ENCODE measurements at places on chromosomes 7 and 10.
A peak's percentile ranks its signal among the peaks of the same experiment; 100 is the strongest.

GRCh38 chr7:112649560-112649959, 140.6 kb downstream of the TMEM168 start:
- no peak for DNase-seq

GRCh38 chr7:28980451-28981160, 22.5 kb upstream of the TRIL start:
- DNase-seq: no peak

GRCh38 chr7:35717516-35717915, 22.6 kb upstream of the HERPUD2 start:
- DNase-seq: no peak

GRCh38 chr10:12835709-12836108, 165.8 kb downstream of the CCDC3 start:
- DNase-seq: no peak

DNA sequence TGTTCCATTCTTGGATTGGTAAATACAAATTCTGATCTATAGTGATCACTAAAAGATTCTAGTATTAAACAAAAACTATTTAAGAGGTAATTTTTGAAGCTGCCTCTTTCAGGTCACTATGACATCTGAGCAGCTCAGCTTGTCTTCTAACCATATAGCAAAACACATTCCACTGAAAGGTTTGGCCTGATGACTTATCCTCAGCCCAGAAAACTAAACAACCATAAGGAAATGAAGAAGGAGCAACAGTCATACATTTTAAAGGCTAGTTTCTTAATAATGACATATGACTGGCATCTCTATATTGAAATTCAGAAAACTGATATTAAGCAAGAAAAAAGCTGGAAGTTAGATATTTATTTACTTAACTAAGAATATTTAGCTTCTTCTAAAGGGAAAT, 24.6 kb downstream of the NT5C2 start:
- no peak for DNase-seq

DNA sequence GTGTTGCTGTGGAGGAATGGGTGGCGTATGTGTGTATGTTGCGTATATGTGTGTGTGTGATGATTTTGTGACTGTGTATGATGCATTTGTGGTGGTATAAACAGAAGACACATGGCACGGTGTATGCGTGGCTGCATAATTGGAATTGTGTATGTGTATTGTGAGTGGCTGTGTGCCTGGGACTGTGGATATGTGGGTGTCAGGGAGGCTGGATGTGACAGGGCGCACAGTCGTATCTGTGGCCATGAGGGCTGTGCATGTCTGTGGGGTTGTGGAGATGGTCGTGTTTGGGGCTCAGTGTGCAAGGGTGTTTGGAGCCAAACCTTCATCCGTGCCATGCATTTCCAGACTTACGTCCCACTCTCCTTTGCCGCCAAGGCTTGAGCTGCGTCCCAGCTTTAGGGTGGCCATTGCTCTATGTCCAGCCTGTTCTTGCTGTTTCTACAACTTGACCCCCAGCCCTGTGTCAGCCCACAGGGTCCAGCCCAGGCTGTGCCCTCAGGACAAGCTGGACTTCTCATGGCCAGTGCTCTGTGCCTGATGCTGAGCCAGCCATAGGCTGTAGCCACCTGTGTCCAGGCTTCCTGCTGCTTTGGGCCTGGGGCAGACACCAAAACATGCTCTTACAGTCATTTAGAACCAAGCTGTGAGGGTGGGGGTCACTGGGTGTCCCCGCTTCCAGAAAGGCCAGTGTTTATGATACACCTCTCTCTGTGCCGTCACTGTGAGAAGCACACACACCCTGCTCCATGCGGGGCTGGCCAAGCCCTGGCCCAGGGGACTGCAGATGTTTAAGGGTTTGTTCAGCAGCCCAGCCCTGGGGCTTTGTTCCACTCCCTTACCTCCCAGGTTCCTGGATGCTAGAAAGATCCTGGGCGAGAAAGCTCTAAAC, 127.6 kb downstream of the NEURL1 start:
- DNase-seq: no peak

- DNase-seq: no peak
Measured at GRCh38 chr7:92631850-92632487, 41.8 kb upstream of the FAM133B start.

DNA sequence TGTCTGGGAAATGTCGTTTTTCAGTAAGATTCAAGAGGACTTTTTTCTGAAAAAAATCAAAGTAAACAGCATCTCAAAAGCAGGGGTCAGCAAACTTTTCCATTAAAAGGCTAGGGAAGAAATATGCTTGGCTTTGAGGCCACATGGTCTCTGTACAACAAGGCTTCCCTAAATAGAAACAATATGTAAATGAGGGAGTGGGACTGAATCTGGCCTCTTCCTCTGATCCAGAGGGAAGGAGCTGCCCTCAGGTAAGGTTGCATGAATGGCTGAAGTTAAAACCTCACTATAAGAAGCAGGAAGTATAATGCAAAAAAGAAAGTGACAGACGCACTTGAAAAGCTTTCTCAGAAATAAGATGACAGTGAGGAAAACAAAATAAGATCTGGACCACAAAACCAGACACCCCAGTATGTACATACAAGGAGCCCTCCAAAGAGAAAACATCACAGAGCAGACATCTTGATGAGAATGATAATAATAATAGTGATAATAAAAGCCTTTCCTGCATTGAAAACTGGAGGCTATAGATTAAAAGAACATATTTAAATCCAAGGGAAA, 115.2 kb downstream of the PLXNA4 start:
- DNase-seq: no peak

- DNase-seq: no peak
Measured at GRCh38 chr7:85185424-85186082, 1.3 kb downstream of the SEMA3D start.

DNA sequence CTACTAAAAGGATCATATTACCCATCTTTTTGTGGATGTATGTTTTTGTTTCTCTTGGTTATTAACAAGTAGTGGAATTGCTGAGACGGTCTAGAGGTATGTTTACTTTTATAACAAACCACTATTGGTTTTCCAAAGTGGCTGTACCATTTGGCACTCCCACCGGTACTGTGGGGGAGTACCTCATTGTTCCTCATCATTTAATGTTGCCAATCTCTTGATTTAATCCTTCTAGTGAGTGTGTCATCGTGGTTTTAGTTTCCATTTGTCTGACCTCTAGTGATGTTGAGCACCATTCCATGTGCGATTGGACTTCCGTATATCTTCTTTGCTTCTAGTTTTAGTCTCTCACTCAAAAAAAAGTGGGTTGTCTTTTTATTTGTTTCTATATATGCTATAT, 50.4 kb downstream of the RBM33 start:
- no peak for DNase-seq

GRCh38 chr10:36173364-36173763, 531.3 kb upstream of the FZD8 start:
- DNase-seq: no peak

- no peak for DNase-seq
Measured at GRCh38 chr7:31457551-31457950, 56.3 kb upstream of the ITPRID1 start.

- no peak for DNase-seq
Measured at GRCh38 chr7:112383671-112384417, 66.4 kb upstream of the IFRD1 start.

- DNase-seq: no peak
Measured at GRCh38 chr7:65422670-65423069, 49.0 kb downstream of the ZNF92 start.

DNA sequence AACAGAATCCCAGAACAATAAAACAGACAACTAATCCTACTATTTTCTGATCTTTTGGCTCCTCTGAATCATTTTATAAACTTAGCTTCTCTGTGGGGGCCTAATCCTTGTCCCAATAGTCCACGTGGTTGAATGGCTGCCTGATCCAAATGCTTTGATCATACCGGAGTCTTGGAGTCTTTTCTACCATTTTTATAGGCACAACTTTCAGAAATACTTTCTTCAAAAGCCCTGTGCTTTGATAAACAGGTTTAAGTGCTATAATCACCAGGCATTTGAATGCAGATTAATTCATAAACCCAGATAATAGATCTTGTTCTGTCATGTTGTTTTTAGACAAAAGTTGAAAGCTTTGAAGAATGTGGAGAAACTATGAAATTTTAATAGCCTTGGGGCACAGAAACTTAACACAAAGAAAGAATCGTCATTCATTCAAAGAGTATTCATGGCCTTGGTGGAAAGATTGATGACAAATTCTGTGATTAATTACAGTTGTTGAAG, 163.7 kb downstream of the AHR start:
- DNase-seq: no peak

DNA sequence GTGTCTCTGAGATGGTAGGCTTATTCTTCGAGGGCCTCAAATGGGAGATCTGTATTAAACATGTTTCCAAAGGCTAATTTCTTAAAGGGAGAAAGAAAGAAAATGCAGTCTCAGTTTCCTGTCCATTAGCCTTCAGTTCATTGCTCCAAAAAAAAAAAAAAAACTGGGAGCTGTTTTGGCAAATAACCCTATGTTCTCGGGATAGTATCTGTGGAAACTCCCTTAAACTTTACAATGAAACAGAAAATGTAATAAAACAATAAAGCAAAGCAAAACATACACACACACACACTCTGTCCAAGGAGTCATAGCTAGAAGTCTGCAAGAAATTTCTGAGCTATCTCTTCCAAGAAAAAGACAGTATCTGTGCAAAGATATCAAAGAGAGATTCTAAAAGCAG, 172.5 kb upstream of the CELF2 start:
- DNase-seq: no peak

DNA sequence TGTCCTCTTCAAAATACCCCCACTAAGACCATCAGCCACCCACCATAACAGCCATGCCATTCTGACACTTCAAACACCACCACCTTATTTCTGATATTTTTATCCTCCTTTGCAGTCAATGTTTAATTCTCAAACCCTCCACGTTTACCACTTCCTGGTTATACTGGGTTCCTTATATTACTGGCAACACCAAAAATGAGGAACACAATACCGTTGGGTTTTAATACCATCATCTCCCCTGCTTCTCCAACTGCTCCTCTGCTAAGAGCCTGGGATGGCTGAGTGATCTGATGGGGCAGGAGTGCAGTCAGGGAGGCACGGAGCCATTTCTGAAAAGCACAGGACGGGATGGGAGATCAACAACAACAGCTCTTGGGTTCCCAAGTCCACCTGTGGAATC, 140.5 kb downstream of the CHCHD3 start:
- DNase-seq: no peak

DNA sequence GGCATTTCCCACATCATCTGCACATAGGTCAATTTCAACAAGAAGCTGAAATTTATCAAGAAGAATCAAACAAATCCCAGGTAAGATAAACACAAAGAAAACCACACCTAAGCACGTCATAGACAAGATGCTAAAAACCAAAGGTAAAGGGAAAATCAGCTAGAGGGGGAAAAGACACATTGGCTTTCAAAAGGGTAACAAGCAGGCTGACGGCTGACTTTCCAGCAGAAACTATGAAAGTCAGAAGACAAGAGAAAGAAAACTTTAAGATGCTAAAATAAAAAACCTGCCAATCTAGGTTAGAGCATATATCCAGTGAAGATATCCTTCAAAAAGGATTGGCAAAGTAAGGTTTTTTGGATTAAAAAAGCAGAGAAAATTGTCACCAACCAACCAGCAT, 59.9 kb upstream of the RHEB start:
- DNase-seq: no peak

GRCh38 chr7:71015252-71015900, 116.6 kb upstream of the GALNT17 start:
- no peak for DNase-seq

GRCh38 chr7:17340655-17341054, 42.2 kb downstream of the AHR start:
- DNase-seq: no peak

GRCh38 chr7:151756866-151757265, 120.0 kb downstream of the PRKAG2 start:
- no peak for DNase-seq

- DNase-seq: no peak
Measured at GRCh38 chr10:89625041-89625765, 19.8 kb downstream of the PANK1 start.

DNA sequence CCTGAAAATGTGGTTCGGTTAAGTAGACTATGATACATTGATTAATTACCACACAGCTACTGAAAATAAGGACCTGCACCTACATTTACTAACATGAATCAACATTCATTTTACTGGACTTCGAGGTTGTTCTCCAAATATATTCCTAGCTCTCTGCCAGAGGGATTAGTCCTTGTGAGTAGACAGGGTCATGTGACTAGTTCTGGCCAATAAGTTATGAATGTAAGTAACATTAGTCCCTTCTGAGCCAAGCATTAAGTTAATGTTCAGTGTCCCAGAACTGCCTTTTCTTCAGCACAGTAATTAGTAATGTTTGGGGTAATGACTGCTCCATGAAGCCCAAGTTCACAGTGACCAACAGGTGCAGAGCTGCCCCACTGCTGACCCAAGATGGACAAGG, 9.2 kb downstream of the ITIH5 start:
- DNase-seq: no peak

- DNase-seq: no peak
Measured at GRCh38 chr10:131177431-131178327, 133.8 kb downstream of the TCERG1L start.

- DNase-seq: no peak
Measured at GRCh38 chr7:76066716-76067503, 19.0 kb downstream of the MDH2 start.

DNA sequence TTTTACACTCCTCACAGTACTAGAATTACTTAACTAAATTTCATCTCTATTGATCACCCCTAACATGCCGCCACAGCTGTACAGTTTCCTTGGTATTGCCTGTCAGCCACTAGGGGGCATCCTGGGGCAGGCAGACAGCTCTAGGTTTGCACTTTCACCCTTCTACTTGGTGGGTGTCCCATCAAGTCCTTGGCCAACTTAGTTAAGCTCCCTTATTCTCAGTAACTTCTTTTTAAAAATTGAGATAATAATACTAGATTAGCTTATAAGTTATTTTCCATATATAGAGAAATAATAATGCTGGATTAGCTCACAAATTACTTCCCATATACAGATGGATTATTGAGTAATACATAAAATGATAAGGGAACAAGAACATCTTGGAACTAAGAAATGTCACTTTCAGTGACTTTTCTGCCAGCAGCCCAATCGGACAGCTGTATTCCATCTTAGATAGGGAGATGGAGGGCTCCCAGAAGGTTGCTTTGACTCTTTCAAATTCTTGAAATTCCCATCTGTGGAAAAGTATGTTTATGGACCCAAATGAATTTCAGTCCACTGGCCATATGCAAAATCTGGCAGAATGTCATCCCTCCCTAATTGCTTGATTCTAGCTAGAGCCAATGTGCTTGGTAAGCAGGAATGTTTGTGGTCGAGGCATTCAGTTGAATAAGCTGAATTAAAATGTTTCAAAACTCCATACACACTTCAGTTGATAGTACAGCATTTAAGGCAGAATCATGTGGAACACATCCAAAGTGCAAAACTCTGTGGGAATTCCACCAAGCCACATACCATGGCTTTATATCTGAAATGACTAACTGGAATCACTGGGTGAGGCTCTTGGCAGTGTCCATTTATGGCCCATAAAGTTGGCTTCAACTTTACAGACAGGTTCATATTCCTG, 309.7 kb downstream of the CSTF2T start:
- peak; percentile 21 for DNase-seq

GRCh38 chr7:140656548-140657515, 15.9 kb upstream of the ADCK2 start:
- DNase-seq: no peak

GRCh38 chr10:119542357-119542987, at the start of gene RGS10:
TSS of gene RGS10 (minus strand) at chr10:119542719. CDS start at chr10:119542638, 81 bp downstream.
- peak; percentile 89 for DNase-seq

All from activated T-cell treated with anti-CD3 and anti-CD28 coated beads, Interleukin-2, amount 50 U/mL, for 1 hour (primary cell).